ENCODE measurements at places on chromosomes 1 and 21.

DNA sequence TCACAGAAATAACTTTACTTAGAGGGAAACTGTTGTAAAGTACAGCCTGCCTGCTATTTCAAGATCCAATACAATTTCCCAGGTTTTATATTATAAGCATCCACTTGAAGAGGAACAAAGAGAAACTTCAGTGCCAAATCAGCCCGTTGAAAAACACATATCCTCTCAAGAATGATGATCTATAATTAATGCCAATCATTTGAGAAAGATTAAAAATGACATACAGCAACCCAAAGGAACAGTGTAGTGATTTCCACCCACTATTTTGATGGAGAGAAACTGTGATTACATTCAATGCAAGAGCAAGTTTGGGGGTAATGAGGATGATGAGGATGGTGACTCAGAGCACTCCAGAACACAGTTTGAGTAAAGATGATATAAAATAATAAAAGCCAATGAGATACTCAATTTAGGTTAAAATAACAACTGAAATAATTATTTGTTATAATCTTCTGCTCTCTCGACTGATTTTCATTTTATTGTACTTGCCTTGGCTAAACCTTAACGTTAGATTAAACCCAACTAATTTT, 715.5 kb downstream of the NCAM2 start:
- DNase-seq: no peak

DNA sequence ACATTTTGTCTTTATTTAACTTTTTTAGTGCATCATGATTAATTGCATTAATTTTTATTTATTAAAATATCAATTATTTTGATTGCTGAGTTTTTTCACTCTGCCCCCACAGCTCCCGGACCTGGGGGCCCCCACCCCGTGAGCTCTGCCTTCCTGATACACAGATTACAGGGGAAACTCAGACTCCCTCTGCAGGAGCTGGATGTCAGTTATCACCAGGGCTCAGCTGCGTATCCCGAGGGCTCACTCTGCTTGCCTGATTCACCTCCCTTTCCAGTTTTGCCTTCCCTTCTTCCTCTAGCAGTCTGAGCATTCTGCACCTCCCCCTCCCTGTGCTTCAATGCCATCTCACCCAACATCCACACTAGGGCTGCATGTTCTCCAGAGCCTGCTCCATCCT, 98.2 kb downstream of the ATP1A1 start:
- DNase-seq: no peak

DNA sequence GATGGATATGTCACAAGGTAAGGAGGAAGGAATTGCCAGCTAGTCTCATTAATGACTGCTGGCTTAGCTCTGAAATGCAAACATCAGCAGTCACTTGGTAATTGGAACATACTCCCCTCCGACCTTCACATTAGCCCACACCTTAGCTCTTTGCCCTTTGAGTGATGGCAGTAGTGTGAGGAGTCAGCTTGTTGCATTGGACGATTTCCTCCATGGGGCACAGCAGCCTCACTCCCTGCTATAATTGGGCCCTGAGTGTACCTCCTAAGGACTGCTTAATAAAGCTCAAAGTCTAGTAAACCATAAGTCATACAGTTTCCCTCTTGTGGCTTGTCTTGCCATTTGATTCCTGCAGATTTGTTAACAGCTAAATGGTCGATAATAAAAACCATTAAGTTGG, 19.4 kb downstream of the METTL13 start:
- DNase-seq: no peak

DNA sequence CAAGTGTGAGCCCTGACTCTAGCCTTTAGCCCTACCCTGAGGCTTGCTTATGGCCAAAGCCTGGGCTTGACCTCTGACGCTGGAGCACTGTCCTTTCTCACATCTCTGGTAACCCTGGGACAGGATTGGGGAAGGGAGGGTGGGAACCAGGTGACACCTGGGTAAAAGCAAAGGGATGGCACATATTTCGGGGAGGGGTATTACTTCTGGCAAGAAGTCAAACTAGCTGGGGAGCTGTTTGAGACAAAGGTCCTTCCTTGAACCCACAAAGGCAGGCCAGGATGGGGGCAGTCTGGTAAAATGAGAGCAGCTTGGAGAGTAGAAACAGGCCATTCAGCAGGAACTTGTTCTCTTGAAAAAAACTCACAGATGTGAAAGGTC, 2.0 kb downstream of the MOB3C start:
- DNase-seq: no peak

DNA sequence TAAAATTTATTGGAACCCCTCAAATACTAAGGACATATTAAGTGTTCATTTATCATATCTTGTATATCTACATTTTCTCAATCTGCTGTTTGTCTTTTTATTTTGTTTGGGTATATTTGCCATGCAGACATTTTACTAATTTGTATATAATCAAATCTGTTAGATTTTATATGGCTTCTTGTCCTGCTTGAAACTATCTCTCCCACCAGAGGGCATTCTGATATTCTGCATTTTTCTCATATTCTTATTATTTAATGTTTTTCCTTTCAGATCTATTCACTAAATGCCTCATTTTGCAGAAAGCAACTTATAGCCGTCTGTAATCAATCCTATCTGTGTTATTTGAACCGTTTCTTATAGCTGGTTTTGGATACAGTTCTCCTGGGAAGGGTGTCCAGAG, 745.5 kb downstream of the LRRIQ3 start:
- DNase-seq: no peak

DNA sequence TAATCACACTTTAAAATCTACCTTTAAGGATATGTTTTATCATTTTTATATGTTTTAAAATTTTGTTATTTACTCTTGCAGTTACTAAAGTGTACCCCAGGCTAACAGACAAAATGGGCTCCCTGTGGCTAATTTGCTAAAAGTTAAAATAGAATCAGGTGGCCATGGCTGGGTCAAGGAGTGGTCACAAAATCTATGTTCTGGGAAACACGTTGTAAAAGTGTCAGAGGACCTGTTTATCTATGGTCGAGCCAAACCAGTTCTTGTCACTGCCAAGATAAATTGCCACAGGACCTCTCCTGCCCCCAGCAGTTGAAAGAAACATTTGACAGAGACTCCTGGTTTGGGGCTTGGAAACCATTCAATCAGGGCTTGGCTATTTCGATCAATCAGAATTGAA, 21.2 kb upstream of the TTLL7 start:
- DNase-seq: no peak

GRCh38 chr1:59057211-59057694, 239.6 kb upstream of the FGGY start:
- no peak for DNase-seq
